Activated T-helper 1 cell treated with anti-CD3 and anti-CD28 coated beads, Interleukin-12 subunit alpha, Interleukin-12 subunit beta, Interleukin-2, Interleukin-4 antibody, amounts not matched to agents 30 ng/mL and 10 ng/mL and 1 ng/mL, durations not matched to agents 14 hours and 24 hours and 36 hours (primary cell): ENCODE measurements at places on chromosomes 3 and 15. TPM values are rescaled to one million over a fixed set of nuclear protein-coding genes. Genes with fewer than 3 reads are reported as not detected.

Gene TUBGCP4
- 46.5 and 47.2 TPM in 2 replicates for total RNA-seq

Gene ZNF662
- 0.23 and 0.47 TPM in 2 replicates for total RNA-seq

Gene LYZL4
- total RNA-seq, result not detected in 2 replicates

Gene CGNL1
- not detected in 2 replicates for total RNA-seq

DNA sequence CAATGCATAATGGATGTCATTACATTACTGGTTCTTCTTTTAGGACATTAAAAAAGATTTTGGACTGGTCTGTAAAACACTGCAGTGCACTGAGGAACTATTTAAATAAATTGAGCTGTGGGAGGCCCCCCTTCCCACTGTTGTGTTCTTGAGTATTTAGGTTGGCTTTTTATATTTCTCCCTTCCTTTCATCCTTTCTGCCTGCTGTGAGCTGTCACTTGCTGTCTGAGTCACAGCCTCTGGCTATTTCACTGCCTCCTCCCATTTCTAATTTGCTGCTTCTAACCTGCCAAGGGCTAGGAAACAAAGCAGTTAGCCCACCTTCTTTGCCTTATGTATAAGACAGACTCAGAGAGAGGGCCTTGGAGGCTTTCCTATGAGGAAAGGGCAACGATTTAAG lies 89.0 kb upstream of the FNDC3B start:
- H3K36me3 ChIP-seq, result no peaks in the 10 kb centered on the region
- no peaks in the 10 kb centered on the region for H3K4me1 ChIP-seq
- H3K4me3 ChIP-seq, result no peak overlapping the region
- peak overlapping the region; percentile 19 for H3K27ac ChIP-seq
- peaks cover 13% of the 10 kb centered on the region for H3K27me3 ChIP-seq

GRCh38 chr3:149879872-149880271 lies 66.9 kb downstream of the RNF13 start:
- no peak overlapping the region for H3K27ac ChIP-seq
- no peak for DNase-seq
- peaks cover 6% of the 10 kb centered on the region for H3K36me3 ChIP-seq

DNA sequence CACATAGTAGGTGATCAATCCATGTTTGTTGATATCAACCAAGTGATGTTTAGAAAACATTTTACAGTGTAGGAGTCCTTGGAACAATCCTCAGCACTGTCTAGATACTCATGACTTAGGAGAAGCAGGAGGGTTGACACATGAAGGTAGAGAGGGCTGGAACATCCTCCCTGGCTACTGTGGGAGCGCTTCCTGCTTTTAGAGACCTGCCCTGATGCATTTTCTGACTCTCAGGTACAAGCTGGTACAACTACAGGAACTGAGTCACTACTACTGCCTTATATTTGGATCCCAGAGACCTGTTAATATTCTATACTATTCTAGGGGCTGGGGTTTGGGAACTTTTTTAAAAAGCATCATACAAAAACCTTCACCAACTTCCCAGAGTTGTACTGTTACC lies 20.1 kb downstream of the GPR156 start:
- peaks cover 7% of the 10 kb centered on the region for H3K27me3 ChIP-seq
- no peak for DNase-seq
- no peaks in the 10 kb centered on the region for H3K4me1 ChIP-seq

- H3K27me3 ChIP-seq, result no peaks in the 10 kb centered on the region
- no peak for DNase-seq
- H3K4me3 ChIP-seq, result no peak overlapping the region
- no peaks in the 10 kb centered on the region for H3K36me3 ChIP-seq
- no peaks in the 10 kb centered on the region for H3K4me1 ChIP-seq
- no peak overlapping the region for H3K27ac ChIP-seq
Observed at GRCh38 chr15:67998599-67999133, 55.4 kb upstream of the PIAS1 start.

GRCh38 chr3:46460051-46460450 lies 4.7 kb downstream of the LTF start:
- no peaks in the 10 kb centered on the region for H3K4me1 ChIP-seq
- no peak overlapping the region for H3K4me3 ChIP-seq
- no peak for DNase-seq
- H3K27me3 ChIP-seq, result peaks cover 53% of the 10 kb centered on the region

DNA sequence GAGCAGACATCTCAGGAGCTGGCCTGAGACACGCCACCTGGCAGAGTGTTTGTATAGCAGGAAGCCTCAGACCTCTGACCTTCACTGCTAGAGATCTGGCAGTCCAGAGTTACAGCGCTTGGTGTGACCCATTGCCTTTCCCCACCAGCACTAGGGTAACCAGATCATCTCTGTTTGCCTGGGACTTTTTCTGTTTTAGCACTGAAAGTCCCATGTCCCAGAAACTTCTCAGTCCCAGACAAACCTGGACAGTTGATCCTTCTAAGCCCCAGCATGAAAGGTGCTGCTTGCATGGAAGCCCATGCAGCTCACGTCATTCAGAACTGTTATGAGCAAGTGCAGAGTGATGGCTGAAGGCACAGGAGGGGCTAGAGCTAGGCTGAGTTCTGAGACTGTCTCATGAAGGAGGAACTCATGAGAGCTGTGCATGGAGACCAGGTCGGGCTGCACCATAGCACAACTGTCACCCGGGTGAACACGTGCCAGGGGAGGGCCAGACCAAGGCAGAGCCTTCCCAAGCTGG lies 18.2 kb upstream of the AHSG start:
- H3K36me3 ChIP-seq, result no peaks in the 10 kb centered on the region
- no peak for DNase-seq
- no peak overlapping the region for H3K27ac ChIP-seq
- no peak overlapping the region for H3K4me3 ChIP-seq

DNA sequence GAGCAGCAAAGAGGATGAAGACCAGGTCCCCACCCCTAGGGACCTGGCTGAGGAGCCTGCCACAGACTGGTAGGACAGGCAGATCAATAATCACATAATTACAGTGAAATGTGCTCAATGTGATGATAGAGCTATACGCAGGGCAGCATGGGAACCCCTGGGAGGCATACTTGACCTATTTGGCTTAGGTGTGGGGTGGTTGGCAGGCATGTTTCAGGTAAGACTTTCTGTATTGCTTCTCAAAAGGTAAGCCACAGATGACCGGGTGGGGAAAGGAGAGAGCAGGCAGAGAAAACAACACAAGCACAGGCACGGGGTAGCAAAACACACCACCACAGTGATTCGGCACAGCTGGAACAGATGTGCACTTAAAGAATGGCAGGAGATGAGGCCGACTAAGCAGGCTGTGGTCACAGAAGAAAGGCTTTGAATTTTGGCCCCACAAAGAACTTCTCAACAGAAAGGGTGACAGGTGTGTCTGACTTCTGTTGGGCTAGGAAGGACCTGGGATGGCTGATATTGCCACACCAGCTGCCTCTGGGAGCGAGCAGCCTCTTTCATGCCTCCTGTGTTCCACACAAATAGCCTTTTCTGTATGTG lies 64.1 kb downstream of the ABCC5 start:
- no peaks in the 10 kb centered on the region for H3K4me1 ChIP-seq
- no peaks in the 10 kb centered on the region for H3K36me3 ChIP-seq
- peaks cover 1% of the 10 kb centered on the region for H3K27me3 ChIP-seq
